ENCODE measurements at places on chromosomes 5 and 9. TPM values are rescaled to one million over a fixed set of nuclear protein-coding genes. Genes with fewer than 3 reads are reported as not detected.

TEK gene
- polyA plus RNA-seq = not detected

COL15A1 gene
- not detected for polyA plus RNA-seq

PDZD2 gene
- polyA plus RNA-seq = 1.1 TPM

THBS4 gene
- not detected for polyA plus RNA-seq

IL4 gene
- not detected for polyA plus RNA-seq

GDA gene
- polyA plus RNA-seq = not detected

CTNNAL1 gene
- 0.91 TPM for polyA plus RNA-seq

SAXO1 gene
- polyA plus RNA-seq = 0.45 TPM

QRFP gene
- polyA plus RNA-seq = not detected

GRCh38 chr5:124920909-124921666, 174.6 kb upstream of the ZNF608 start:
- H3K4me3 ChIP-seq = no peak overlapping the region
- H3K27me3 ChIP-seq = no peaks in the 10 kb centered on the region
- no peak overlapping the region for H3K27ac ChIP-seq
- no peak for DNase-seq

DNA sequence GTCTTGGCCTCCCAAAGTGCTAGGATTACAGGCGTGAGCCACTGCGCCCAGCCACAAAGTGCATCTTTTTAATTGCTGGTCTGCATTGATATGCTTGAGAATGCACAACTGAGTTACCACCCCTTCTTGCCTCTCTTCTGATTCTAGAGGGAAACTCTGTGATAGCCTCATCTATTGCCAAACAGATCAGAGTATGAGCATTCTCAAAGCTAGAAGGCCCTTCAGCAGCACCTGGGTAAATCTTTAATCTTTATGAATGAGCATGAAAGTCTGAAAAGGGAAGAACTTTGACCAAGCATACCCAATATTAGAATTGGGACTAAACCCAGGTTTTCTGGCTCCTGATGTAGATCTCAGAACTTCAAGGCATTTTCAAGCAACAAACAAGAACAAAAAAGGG, 298.3 kb upstream of the TNC start:
- no peaks in the 10 kb centered on the region for H3K4me1 ChIP-seq
- no peak overlapping the region for H3K4me3 ChIP-seq
- H3K27ac ChIP-seq = no peak overlapping the region
- no peaks in the 10 kb centered on the region for H3K27me3 ChIP-seq
- no peaks in the 10 kb centered on the region for H3K36me3 ChIP-seq

GRCh38 chr5:1185629-1186350, 15.6 kb upstream of the SLC6A19 start:
- H3K27ac ChIP-seq = no peak overlapping the region
- H3K36me3 ChIP-seq = no peaks in the 10 kb centered on the region
- H3K4me1 ChIP-seq = no peaks in the 10 kb centered on the region
- no peaks in the 10 kb centered on the region for H3K27me3 ChIP-seq

GRCh38 chr9:119537138-119537537, 167.9 kb upstream of the BRINP1 start:
- no peaks in the 10 kb centered on the region for H3K4me1 ChIP-seq
- H3K36me3 ChIP-seq = no peaks in the 10 kb centered on the region
- no peak overlapping the region for H3K4me3 ChIP-seq
- DNase-seq = no peak
- H3K27me3 ChIP-seq = no peaks in the 10 kb centered on the region
- no peak overlapping the region for H3K27ac ChIP-seq

- no peaks in the 10 kb centered on the region for H3K36me3 ChIP-seq
- H3K27ac ChIP-seq = no peak overlapping the region
- no peak overlapping the region for H3K4me3 ChIP-seq
- no peak for DNase-seq
- peaks cover 17% of the 10 kb centered on the region for H3K4me1 ChIP-seq
- H3K27me3 ChIP-seq = no peaks in the 10 kb centered on the region
Observed at GRCh38 chr5:76522103-76522935, 100.9 kb downstream of the F2RL2 start.

GRCh38 chr5:113166261-113166660, 189.7 kb downstream of the DCP2 start:
- no peaks in the 10 kb centered on the region for H3K27me3 ChIP-seq
- no peaks in the 10 kb centered on the region for H3K4me1 ChIP-seq
- no peaks in the 10 kb centered on the region for H3K36me3 ChIP-seq
- H3K27ac ChIP-seq = no peak overlapping the region
- no peak for DNase-seq
- no peak overlapping the region for H3K4me3 ChIP-seq

DNA sequence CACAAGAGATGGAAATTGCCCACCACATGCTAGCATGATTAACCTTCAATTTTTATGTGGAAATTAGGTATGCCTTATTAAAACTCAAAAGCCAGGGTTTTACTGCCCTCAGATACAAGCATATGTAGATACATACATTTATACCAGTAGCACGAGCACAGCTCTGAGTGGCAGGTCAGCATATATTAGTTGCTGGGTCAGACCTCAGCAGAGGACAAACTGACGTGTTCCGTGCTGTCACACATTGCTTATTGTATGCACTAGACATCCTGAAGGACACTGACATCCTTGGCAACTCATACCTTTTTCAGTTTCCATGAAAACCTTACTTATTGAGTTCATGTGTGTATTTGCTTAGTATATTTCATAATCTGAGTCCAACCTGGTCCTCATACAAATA, 307.7 kb downstream of the TLE1 start:
- no peaks in the 10 kb centered on the region for H3K4me1 ChIP-seq
- H3K4me3 ChIP-seq = no peak overlapping the region
- no peaks in the 10 kb centered on the region for H3K36me3 ChIP-seq

DNA sequence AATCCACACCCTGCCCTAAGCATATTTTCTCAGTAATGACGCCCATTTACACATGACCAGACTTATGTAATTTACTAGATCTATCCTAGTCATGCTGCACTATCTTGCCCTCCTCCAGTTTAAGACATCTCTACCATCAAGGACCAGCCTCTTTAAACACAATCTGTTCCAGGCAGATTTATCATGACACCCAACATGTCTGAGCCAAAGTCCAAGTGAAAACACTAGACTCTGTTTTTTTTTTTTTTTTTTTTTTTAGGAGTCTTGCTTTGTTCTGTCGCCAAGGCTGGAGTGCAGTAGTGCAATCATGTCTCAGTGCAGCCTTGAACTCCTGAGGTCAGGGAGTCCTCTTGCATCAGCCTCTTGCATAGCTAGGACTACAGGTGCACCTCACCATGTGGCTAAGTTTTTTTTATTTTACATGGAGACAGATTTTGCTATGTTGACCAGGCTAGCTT, 354.6 kb downstream of the ARRDC3 start:
- H3K4me1 ChIP-seq = no peaks in the 10 kb centered on the region
- no peak overlapping the region for H3K4me3 ChIP-seq
- no peak overlapping the region for H3K27ac ChIP-seq
- H3K27me3 ChIP-seq = no peaks in the 10 kb centered on the region
- DNase-seq = no peak
- H3K36me3 ChIP-seq = no peaks in the 10 kb centered on the region

DNA sequence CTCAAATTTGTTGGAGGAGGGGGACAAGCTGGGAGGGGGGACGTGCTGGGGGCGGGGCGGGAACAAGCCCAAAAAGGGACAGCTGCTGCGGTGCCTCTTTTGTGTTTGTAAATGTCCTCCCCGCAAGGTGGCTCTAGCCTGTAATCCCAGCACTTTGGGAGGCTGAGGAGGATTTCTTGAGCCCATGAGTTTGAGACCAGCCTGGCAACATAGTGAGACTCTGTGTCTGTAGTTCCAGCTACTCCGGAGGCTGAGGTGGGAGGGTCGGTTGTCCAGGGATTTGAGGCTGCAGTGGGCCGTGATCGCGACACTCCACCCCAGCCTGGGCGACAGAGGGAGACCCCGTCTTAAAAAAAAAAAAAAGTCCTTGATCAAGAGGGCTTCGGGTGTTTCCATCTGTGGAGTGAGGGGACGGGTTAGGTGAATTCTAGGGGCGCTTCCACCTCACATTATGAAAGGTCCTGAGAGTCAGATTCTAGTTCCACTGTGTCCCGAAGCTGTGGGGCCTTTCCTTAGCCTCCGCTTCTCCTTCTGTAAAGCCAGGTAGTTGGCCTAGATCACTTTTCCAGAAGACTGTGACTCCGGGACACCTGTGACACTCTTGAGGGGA, 779 bp upstream of the CTNNA1 start:
- no peaks in the 10 kb centered on the region for H3K36me3 ChIP-seq
- peaks cover 7% of the 10 kb centered on the region for H3K4me1 ChIP-seq
- no peak overlapping the region for H3K27ac ChIP-seq
- H3K27me3 ChIP-seq = no peaks in the 10 kb centered on the region
- DNase-seq = no peak

DNA sequence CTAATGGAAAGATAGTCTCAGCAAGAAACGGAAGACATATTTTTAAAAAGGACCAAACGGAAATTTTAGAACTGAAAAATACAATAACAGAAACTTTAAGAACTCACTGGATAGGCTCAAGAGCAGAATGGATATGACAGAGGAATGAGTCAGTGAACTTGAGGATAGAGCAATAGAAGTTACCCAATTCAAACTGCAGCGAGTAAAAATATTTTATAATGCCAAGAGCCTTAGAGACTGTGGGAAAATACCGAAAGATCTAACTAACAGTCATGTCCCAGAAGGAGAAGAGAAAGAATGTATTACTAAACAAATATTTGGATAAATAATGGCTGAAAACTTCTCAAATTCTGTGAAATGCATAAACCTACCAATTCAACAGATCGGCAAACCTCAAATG, 40.8 kb downstream of the ADAMTS2 start:
- no peaks in the 10 kb centered on the region for H3K4me1 ChIP-seq
- no peaks in the 10 kb centered on the region for H3K36me3 ChIP-seq
- no peak overlapping the region for H3K27ac ChIP-seq
- no peaks in the 10 kb centered on the region for H3K27me3 ChIP-seq
- no peak overlapping the region for H3K4me3 ChIP-seq

DNA sequence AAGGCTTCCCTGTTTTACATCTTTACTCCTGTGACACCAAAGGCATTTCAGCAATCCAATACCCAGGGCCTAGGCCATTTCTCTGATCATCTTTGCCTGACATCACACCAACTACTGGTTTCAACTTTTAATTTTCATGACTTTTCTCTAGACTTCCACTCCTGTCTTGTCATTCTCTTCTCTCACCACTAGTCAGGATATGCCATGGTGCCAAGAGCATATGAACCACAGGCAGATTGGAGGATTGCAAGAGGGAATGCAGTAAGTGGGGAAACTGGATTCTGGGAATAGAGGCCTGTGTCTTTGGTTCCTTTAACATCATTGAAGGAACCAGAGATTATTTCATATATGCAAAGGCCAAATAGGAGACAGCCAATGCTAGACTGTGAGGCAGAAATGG, 69.3 kb downstream of the ANKRD31 start:
- H3K4me1 ChIP-seq = no peaks in the 10 kb centered on the region
- H3K27me3 ChIP-seq = no peaks in the 10 kb centered on the region
- no peaks in the 10 kb centered on the region for H3K36me3 ChIP-seq
- no peak overlapping the region for H3K4me3 ChIP-seq

GRCh38 chr9:34710023-34710422, at the start of gene CCL21:
TSS of gene CCL21 (minus strand) at chr9:34710136. CDS start at chr9:34710066, 70 bp downstream.
- no peaks in the 10 kb centered on the region for H3K4me1 ChIP-seq
- no peak within 1 kb of the TSS for H3K27ac ChIP-seq
- H3K36me3 ChIP-seq = no peaks in the 10 kb centered on the region

DNA sequence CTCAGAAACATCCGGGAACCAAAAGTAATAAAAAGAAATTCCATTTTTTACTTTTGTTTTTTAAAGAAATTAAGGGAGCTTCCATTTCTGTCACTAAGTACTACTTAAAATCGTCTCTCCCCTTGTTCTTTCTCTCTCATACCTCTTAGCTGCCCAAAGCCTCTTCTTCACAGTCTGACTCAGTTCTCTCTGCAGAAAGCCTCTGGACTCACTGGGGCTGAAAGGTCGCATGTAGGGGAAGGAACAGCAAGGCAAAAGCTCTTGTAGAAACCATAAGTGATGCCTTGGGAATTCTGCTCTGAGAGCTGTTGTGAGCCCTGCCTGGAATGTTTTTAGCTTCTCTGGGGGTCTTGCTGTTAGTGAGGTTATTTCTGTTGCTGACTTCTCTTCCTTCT, 100.8 kb upstream of the RANBP3L start:
- no peaks in the 10 kb centered on the region for H3K27me3 ChIP-seq
- no peaks in the 10 kb centered on the region for H3K4me1 ChIP-seq
- H3K27ac ChIP-seq = no peak overlapping the region
- no peaks in the 10 kb centered on the region for H3K36me3 ChIP-seq

GRCh38 chr9:70641031-70641430, 226.6 kb upstream of the KLF9 start:
- no peaks in the 10 kb centered on the region for H3K36me3 ChIP-seq
- no peak for DNase-seq
- H3K4me1 ChIP-seq = no peaks in the 10 kb centered on the region
- no peaks in the 10 kb centered on the region for H3K27me3 ChIP-seq
- no peak overlapping the region for H3K27ac ChIP-seq
- no peak overlapping the region for H3K4me3 ChIP-seq

Measured in naive thymus-derived CD4-positive, alpha-beta T cell (primary cell).